Psoas muscle (tissue), 8 donors: ENCODE measurements at places on chromosomes 12 and 14. TPM values are rescaled to one million over a fixed set of nuclear protein-coding genes. Genes with fewer than 3 reads are reported as not detected.

Gene CCDC63
- total RNA-seq: not detected

Gene OVCH1
- 0.13 TPM for total RNA-seq

Gene KRT82
- total RNA-seq: not detected

Gene SLC17A8
- total RNA-seq: not detected

Gene IQSEC3
- 0.69 TPM for total RNA-seq

- H3K27me3 ChIP-seq: no peaks in the 10 kb centered on the region
- DNase-seq: no peak
- no peak overlapping the region for H3K4me3 ChIP-seq
- peak overlapping the region; percentile 66 for H3K27ac ChIP-seq
- peaks cover 19% of the 10 kb centered on the region for H3K4me1 ChIP-seq
Measured at GRCh38 chr14:22545842-22546721, 42.9 kb downstream of the DAD1 start.

DNA sequence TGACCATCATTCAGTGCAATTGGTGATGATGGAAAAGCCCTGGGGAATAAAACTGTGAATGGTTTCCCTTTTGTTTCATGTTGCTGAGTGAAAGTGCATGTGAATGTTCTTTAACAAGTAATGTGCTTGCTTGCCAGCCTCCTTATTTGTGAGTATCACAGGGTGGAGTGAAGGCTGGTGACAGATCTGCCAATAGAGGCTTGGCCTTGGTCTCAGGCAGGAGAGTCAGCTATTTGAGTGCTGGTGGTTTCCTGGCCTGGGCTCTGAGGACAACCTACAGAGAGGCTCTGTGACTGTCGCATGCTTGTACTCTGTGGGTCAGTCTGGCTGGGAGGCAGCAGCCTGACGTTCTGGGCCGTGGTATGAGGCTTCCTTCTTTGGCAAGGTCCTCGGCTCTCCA, 20.7 kb downstream of the KRT85 start:
- DNase-seq: no peak
- no peak overlapping the region for H3K4me3 ChIP-seq
- H3K36me3 ChIP-seq: no peaks in the 10 kb centered on the region
- H3K4me1 ChIP-seq: no peaks in the 10 kb centered on the region
- no peaks in the 10 kb centered on the region for H3K27me3 ChIP-seq

DNA sequence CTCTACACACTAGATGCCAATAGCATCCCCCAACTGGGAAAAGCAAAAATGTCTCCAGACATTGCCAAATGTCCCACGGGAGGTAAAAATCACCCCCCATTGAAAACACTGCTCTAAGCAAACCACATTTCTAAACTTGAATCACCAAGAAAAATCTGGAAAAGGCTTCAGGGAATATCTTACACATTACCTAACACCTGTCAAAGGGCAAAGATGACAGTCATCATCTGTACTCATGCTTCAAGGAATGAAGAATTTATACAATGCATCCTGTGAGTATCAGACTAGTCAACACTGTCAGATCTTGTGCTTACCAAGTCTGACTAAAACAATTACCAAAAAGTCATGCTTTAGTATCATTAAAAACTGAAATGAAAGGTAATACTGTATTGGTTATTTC, 161.6 kb upstream of the SOX5 start:
- H3K4me1 ChIP-seq: no peaks in the 10 kb centered on the region
- DNase-seq: no peak
- H3K4me3 ChIP-seq: no peak overlapping the region

- no peak for DNase-seq
- H3K36me3 ChIP-seq: no peaks in the 10 kb centered on the region
- no peaks in the 10 kb centered on the region for H3K4me1 ChIP-seq
- no peak overlapping the region for H3K27ac ChIP-seq
- no peak overlapping the region for H3K4me3 ChIP-seq
Measured at GRCh38 chr12:75813072-75813471, 218.5 kb downstream of the PHLDA1 start.
